Adipocyte (in vitro differentiated cells): ENCODE measurements at places on chromosomes 2 and 18.
A peak's percentile ranks its signal among the peaks of the same experiment; 100 is the strongest.

DNA sequence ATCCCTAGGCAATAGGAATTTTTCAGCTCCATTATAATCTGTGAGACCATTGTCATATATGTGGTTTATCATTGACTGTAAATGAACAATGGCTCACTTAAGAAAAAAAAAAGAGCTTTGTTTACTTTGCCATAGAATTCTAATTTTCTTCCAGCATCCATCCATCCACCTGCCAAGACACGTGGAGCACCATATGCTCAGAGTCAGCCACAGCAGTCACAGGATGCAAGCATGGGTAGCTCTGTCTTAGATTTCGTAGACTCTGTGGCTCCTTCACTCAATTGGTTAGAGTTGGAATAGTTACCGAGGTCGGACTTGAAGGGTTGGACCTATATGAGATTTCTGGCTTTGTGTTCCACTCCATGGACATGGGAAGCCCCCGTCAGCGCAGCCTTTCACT is 75.6 kb downstream of the COA5 start:
- no peak for DNase-seq

DNA sequence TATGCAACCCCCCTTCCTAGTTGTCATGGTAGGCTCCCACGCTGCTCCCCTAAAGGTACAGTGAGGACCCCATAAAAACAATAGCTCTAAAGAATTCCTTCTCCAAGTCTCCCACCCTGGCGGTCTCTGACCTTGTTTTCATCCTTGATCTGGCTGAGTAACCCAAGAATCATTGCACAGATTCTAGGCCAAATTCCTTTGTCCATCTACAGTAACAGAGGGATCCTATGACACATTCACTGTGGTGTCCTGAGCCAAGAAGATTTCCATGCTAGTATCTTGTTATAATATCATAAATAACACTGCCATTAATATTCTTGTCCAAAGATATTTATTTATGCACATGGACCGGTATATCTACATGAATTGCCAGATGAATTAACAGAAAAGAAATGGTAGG is 240.2 kb downstream of the CYP26B1 start:
- no peak for DNase-seq

GRCh38 chr2:164606557-164606956 is 14.7 kb downstream of the GRB14 start:
- peak; percentile 81 for DNase-seq

GRCh38 chr2:100886085-100886484 is 66.1 kb downstream of the NPAS2 start:
- DNase-seq = no peak

DNA sequence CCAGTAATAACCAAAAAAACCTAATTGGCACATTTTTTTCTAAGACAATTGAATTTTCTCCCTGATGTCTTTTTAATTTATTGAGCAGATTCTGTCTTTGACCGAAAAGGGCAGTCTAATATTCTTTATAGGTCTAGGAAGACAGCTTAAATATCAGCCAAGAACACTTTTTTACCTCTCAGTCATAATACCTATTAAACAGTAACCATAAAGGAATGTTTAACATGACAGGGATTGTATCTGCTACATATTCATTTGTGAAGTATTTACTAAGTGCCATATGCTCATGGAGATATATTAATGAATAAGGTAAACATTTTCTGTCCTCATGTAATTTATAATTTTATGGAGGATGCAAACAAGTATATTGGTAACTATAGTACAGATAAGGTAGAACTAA is 3.1 kb upstream of the HTR2B start:
- no peak for DNase-seq

DNA sequence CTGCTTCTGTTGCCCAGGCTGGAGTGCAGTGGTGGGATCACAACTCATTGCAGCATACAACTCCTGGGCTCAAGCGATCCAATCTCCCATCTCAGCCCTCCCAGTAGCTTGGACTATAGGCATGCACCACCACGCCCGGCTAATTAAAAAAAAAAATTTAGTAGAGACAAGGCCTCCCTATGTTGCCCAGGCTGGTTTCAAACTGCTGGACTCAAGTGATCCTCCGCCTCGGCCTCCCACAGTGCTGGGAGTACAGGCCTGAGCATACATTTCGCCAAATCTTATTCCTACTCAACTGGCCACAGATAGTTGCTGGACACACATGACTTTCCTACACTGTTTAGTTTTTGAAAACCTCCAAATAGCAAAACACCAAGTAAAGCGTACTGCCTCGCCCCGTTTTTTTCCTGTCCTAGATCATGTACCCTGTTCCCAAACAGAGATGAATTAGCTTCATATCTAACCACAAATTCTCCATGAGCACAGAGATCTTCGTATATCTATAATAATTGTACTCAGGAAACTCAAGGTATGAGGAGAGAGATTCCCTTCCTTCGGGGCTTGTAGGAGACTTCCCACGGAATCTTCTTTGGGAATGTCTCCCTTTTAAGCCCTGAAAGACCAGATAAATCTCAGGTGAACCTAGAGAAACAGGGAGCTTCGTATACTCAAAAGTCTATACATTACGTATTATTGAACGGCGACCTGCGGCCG is 598 bp upstream of the C2orf69 start:
- no peak for DNase-seq

- DNase-seq = no peak
These were observed 212.7 kb downstream of the PLCL1 start for GRCh38 chr2:198017068-198017467.
